NCI-H146 (cell line): ENCODE measurements at places on chromosomes 1 and 21.

GRCh38 chr21:46089285-46089684, 8.6 kb upstream of the COL6A2 start:
- no peak for DNase-seq

- no peak for DNase-seq
These were observed 20.2 kb downstream of the RIIAD1 start for GRCh38 chr1:151741516-151741915.

GRCh38 chr21:25568246-25568645, 39.0 kb downstream of the MRPL39 start:
- no peak for DNase-seq

- no peak for DNase-seq
These were observed 58.7 kb upstream of the PTGS2 start for GRCh38 chr1:186738926-186739325.

DNA sequence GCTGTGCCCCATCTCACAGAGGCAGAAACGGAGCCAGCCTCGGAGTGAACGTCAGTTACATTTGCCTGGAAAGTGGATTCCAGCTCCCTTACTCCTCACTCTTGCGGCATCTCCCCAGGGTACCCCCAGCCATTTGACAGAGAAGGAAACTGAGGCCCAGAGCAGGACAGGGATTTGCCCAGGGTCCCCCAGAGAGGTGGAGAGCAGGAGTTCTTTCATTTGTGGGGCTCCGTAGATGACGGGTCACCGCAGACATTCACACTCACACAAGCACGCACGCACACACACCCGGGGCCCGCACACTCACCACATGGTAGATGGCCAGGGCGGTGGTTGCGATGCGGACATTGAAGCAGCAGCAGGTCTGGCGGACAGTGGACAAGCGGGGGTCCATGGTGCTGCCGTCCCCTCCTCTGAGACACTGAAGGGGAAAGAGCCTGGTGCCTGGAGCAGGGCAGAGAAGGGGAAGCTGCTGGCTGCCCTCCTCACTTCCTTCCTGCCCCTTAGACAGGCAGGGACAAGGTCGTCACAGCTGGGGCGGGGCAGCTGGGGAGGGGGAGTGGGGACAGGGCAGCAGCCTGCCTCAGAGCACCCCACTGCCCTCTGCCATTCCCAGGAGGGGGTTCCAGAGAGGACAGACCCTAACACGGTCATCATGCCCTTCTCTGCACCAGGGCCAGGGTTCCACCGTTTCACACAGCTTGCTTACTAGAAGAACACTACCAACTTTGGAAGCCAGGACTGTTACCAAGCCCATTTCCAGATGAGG, at the start of gene LAPTM5:
LAPTM5 (minus strand) TSS at position 423 of the 769 bp plus-strand sequence; CDS start at position 394, 29 bp downstream.
- DNase-seq, result no peak

DNA sequence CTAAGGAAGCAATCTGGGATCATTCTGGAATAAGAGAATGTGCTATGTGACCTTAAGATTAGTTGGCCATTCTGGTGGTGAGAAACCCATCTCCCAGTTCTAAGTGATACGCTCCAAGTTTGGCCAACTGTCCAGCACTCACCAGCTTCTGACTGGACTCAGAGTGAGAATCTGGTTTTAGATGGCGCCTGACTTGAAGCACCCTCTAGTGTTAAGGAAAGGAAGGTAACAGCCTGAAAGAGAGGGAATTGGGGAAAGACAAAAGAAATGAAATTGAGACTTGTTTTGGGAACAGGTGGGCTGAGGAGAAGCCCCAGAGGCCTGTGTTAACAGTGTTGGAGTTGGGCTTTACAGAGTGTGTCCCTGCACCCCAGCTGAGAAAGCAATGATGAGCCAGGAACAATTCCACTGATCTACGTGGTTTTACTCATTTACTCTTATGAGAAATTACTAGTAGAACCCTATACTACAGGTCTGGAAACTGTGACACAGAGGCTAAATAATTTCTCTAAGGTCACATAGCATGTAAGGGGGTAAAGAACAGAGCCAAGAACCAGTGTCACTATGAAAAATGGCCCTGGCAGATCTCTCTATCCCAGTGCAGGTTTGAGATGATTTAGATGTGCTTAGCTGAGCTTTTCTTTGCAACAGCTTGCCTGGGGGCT, 9.3 kb upstream of the FCAMR start:
- DNase-seq, result no peak

GRCh38 chr1:171754353-171754705, 12.5 kb upstream of the VAMP4 start:
- DNase-seq, result no peak

DNA sequence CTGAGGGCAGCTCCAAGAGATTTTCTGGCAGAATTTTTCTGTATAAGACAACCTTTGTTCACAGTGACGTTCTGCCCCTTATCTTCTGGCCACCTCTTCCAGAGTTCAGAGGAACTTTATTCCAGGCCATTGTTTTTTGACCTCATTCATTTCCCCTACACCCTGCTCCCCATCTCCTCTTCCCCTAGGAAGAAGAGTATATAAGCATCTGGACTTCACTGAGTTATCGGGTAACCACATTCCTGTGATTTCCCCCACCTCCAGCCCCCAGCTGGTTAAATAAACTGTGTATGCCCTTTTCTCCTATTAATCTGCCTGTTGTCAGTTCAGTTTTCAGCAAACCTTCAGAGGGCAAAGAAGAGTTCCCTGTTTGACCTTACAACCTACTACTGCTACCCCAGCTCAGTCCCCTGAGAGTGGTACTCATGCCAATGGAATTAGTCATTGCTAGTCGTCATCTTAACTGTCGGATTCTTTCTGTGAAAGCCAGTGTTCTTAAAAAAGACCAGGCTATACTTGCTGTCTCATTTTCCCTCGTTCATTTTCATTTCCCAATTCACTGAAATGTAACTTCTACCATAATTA, 14.3 kb upstream of the ALG14 start:
- DNase-seq, result no peak

DNA sequence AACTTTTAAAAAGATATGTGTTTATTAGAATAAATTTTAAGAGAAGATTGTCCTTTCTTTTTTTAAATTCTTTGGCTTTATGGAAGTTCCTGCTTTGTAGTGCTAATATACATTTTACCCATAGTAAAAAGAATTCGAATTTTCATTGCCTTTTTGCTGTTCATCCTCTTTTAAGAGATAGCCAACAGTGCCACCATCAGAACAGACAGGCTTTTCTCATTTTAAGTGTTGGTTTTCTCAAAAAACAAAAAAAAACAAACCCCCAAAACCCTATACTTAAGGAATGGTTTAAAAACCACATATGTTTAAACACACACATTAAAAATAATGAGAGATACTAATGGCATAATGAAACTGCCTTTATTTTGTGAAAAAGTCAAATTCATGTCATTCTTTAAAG, 118.8 kb downstream of the NEK7 start:
- DNase-seq, result no peak

- no peak for DNase-seq
These were observed 81.5 kb upstream of the LYPLAL1 start for GRCh38 chr1:219092206-219092605.

DNA sequence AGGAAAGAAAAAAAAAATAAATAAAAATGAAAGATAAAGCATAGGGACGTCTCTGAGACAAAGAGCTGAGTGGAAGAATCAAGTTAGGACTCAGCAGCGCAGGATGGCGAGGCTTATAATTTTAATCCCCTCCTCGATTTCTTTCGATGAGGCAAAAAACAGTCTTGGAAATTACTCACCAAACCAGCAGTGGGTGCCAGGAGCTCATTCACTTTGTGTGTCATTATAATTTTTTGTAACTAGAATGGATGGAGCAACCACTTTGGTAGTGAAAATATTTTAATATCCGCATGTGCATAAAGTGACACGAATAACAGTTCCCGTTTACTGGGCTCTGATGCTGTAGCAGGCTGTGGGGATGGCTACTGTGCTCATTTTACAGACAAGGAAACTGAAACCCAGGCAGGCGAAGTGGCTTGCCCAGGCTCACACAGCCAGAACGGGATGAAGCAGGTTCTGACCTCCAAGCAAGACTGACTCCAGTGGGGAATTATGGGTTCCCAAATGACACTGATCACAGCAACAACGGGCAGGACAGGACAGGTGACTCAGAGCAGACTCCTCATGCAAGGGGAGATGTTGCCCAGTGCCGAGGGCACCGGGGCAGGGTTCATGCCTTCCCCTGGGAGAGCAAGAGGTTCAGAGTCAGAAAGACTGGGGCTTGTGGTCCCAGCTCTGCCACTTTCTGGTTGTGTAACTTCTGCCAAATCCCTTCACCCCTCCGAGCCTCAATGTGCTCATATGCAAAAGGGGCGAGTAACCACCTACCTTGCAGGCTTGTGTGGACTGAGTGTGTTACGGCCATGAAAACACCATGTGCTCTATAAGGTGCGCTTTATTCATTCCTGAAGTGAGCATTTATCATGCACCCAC, 63.6 kb downstream of the RUNX3 start:
- DNase-seq, result no peak

DNA sequence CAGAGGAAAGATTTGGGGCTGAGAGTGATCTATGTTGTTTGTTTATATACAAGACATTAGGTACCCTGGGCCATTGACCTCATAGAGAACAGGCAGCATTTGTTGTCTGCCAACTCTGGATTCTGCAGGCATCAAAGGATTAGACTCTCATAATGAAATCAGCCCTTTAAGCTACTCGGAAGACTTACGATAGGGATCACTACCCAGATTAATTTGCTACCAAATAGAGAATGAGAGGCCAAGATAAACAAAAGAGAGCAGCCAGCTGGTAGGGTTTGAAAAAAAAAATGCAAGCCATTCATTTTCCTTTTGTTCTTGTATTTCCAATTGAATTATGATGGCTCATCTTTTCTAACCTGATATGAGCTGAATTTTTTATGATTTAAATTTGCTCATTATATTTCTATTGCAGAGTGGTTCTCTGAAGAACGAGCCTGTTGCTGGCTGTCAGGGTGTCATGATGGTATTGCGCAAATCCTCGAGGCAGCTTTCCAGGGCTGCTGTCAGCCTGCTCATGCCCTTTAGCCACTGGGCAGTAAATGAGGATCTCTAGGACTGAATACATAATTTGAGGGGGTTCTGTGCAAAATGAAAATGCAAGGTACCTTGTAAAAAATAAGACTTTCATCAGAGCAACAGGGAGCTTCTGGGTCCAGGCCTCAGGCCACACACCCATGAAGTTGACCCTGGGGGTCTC, 116.4 kb upstream of the KCNJ15 start:
- DNase-seq, result peak; percentile 23

DNA sequence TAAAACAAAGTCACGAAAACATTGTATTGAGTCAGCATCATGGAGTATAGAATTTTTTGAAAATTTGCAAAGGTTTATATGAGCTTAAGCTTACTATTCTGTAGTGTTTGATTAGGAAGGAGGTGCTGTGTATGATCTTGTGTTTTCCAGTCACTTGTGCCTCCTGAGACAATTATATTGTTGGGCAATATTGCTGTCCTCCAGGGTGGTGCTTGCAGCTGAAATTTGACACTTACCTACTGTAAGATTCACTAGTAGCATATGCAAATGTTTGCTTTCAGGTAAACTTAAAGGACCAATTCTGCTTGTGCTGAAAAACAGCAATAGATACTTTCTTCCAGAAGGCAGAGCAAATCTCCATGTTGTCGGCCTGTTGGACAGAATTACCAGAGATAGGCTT, 268.0 kb downstream of the TGFB2 start:
- peak; percentile 39 for DNase-seq

GRCh38 chr1:116760996-116761665, 6.9 kb downstream of the CD2 start:
- no peak for DNase-seq

DNA sequence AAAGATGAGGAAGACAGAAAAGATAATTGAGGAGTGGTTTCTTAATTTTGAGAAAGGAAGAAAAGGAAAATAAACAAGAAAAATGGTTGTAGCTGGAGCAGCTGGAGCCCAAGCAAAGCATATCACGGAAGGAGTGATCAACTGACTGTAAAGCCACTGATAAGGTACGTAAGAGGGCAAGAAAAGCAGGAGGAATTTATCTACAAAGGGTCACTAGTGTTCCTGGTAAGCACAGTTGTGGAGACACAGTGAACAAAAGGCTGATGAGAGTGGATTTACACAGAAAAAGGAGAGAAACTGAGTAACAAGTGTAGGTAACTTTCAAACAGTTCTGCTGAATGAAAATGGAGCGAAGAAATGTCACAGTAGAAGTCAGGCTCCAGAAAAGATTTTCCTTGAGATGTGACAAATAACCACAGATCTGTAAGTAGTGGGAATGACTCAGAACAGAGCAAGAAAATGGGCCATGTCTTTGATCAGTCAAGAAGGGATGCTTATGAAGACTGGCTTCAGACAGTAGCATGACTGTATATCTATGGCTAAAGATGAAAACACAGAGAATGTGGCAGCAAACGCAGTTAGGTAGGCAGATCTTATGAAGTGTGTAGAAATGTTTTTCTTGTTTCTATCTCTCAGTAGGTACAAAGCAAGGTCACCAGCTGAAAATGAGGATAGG, 45.6 kb upstream of the RBM34 start:
- no peak for DNase-seq

DNA sequence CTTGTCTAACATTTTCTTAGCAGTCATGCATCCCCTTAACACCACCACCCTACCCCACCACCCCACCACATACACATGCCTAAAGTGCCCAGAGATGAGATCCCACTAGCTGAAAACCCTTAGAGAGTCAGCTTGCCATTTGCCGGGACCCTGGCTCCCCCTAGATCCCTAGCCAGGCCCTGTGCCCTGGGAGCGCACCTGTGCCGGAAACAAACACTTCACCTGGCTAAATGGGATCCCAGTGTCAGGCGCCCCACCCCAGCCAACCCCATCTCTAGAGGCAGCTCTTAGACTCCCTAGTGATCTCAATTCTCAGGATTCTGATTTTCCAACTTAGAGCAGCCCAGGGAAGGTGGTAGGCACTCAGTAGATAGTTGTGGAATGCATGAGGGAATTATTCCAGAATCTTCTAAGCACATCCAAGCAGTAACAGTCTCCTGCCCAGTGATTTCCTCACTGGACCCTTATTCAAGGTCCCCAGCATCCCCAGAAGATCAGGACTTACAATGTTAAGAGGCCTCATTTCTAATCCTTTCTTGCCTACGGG, 105.2 kb downstream of the LAMC2 start:
- DNase-seq, result no peak

DNA sequence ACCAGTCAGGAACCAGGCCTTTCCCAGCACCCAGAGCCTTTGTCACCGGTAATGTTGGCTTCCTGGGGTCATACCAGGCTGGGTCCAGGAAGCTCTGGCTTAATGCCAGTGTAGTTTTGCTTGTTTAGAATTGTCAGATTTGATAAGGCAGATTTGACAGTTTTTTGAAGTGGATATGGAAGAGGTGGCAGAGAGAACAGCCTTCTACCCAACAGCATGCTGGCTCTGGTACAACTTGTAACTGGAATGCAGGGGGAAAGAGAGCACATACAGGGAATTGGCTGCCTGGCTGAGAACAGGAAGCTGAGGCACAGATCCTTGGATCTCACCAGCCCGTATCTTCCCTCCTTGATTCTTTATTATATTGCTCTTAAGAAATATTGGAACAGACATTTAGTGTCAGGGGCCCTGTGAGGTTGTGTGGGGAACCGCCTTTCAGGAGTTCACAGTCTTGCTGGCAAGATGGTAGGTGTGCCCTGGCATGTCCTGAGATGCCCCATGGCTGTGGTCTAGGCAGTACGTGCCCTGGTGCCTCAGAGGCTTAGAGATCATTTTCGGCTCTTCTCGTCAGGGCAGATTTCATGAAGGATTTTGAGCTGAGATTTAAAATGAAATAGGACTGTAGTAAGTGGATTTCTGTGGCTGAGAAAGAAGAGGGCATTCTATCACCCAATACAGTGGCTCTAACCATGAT, 227.0 kb downstream of the PBX1 start:
- DNase-seq, result peak; percentile 13
